Neural crest cell (in vitro differentiated cells): ENCODE measurements at places on chromosomes 4 and X.

GRCh38 chr4:185859111-185859510, 47.1 kb upstream of the SORBS2 start:
- DNase-seq = no peak

- DNase-seq = no peak
Measured at GRCh38 chr4:143383005-143383574, 46.4 kb downstream of the GAB1 start.

DNA sequence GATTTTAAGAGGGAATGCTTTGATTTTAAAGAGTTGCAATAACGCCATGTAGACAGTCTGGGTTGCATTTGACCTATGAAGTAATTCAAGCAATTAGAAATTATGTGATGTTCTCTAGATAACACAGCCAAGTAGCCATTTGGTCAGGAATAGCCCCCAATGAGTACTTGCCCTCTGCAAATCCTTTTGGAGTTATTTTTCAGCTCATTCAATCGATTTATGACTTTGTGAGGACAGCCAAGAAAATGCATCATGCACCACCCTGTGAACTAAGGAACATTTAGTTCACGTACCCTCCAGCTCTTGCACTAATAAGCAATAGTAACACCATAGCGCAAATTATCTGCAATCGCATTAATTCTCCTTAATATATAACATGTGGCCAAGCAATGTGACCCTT, 552.6 kb upstream of the INTU start:
- DNase-seq = no peak

DNA sequence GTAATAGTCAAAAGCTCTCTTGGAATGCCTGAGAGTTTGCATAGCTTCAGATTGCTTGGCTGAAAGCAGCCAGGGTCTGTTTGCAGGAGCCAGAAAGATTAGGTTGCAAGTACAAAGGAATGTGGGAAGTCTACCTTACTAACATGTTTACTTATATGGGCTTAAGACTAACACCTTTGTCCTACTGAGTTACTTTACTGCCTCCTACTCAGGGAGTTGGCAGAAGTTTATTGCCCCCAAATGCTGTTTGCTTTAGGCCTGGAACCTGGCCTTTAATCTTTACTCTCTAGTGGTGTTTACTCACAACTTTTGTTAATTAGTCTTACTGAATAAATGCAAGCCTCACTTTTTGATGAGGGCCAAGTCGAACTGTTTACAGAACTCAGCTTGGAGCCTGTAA, 219.4 kb upstream of the ZC4H2 start:
- no peak for DNase-seq

DNA sequence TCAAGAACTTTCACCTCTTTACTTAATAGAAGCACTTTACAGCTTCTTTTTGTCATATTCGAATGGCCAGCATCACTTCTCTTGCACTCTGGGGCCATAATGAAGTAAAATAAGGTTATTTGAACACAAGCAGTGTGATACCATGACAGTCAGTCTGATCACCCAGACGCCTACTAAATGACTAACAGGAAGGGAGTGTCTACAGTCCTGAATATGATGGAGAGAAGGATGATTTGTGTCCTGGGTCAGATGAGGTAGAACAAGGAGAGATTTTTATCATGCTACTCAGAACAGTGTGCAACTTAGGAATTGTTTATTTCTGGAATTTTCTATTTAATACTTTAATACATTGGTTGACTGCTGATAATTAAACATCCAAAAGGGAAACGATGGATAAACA, 284.2 kb upstream of the F9 start:
- no peak for DNase-seq

- DNase-seq = no peak
Measured at GRCh38 chrX:136822337-136823095, 41.8 kb upstream of the ARHGEF6 start.

DNA sequence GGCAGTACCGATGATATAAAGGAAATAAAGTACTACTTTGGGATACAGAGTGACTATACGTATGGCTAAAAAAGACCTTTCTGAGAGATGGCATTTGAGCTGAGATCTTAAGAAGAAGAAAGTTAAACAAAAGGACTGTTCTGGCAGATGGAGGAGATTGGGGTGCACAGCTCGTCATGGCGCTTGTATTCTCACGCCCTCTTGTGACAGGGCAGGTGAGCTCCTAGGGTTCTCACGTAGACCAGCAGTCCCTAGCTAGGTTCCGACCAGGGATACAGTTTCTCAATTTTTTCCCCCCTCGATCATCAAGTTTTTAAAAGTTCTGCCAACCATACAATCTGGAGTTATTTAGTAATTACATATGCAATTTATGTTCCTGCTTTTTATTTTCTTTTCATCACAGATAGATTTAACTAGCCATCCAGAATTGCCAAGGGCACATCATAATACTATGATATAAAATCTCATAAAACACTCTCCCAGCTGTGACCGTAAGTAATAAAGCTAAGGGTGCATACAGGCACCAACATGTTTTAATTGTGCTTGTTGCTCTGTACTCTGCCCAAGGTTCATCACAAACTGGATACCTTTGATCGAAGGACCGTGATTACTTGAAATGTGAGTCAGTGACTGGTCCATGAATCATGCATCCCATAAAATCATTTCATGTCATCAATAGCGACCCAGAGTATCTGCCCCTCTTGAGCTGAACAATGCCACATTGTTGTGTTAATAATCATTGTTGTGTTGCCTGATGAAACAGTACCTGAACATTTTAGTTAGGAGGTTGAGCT, 69.4 kb upstream of the ZNF518B start:
- DNase-seq = no peak

- no peak for DNase-seq
Measured at GRCh38 chrX:5113128-5113527, 1115.5 kb downstream of the NLGN4X start.

DNA sequence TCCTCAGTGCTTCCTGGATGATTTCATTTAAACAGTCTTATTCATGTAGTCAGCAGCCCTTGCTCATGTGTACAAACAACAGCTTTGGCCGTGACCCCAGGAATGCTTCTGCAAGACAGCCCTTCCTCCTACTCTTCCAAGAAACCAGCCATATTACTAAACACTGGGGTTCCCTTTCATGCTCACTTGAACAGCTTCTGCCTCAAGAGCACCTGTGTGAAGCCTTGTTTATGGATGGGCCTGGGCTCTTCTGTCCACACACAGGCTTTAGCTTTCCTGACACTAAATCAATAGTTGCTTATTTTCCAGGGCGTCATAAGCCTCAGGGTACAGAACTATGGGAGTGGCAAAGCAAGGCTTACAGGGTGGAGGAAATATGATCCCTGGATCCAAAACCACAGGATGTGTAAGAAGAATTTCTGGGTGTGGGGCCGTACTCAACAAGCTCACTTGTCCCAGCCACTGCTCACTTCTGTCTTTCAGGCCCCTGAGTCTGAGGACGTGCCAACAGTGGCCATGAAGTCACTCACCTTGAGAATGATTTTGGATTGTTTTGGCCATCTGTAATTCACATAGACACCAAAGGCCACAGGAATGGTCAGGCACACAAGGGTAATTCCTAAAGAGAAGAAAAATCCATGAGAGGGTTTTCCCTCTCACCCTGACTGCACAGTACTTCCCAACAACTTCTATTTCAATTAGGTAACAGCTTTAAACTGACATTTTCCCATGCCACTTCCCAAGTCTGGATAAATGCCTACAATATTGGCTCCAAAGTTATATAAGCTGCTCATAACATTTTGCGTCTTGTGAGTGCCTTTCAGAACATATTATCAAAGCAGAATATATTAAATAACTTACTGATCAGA, 17.7 kb downstream of the SLC10A6 start:
- DNase-seq = no peak

DNA sequence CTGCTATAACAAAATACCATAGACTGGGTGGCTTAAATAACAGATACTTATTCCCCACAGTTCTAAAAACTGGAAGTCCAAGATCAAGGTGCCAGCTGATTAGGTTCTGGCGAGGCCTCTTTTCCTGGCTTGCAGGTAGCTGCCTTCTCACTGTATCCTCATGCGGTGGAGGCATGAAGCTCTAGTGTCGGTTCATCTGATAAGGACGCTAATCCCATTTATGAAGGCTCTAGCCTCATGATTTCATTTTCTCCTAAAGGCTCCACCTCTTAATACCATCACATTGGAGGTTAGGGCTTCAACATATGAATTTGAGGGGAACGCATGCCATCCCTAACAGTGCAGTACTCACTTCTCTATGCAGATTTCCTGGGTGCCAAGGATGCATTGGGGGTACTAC, 57.9 kb upstream of the STIM2 start:
- DNase-seq = no peak

- no peak for DNase-seq
Measured at GRCh38 chrX:39592776-39593175, 505.0 kb downstream of the BCOR start.

- DNase-seq = no peak
Measured at GRCh38 chr4:109332926-109333464, 30.5 kb upstream of the COL25A1 start.

DNA sequence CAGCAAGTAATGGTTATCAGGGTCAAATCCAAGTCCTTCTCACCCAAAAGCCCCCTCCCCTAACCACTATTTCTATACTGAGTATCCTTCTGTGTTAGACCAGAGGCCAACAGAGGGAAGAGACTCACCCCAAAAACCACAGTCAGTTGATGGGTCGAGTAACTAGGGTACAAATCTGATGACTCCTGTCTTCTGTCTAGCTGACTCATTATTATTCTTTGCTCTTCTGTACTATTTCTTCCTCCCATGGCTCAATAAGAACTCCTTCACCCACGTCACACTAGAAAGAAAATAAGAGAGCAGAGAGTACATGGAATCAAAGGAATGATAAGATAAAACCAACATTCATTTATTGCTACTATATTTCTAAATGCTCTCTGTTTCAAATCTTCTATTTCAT, 2.0 kb downstream of the RAB40A start:
- no peak for DNase-seq

DNA sequence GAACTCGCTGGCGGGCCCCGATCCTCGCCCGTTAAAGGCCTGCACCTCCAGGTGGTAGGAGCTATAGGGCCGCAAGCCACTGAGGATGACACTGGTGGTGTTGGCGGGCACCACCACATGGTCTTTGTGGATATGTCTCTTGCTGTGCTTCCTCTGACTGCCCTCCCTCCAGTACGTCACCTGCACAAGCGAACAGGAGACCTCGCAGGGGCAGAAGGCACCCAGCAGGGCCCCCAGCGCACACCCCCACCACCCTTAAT, 20.7 kb downstream of the L1CAM start:
- DNase-seq = no peak

GRCh38 chr4:105140684-105141490, 5.8 kb upstream of the TET2 start:
- no peak for DNase-seq

DNA sequence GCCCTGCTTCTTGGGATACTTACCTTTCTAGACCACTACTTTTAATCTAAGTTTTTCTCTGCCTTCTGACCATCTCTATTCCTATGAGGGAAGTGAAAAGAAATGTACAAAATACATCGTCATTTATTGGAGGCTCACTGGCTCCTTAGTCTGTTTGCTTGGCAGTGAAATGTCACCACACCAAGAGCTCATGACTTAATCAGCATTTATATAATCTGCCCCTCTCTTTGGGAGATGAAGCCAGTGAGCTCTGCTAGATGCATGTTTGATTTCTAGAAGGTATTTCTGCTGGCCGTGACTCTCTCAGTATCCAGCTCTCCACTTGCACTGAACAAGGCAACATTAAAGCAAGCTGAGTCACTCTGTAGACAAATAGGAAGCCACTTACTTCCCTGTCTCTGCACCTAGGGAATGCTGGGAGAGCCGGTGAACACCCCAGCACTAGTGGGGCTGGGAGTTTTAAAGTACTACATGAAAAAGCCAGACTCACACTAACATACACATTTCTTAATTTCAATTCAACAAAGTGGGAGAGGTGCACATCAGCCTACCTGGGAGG, 79.1 kb downstream of the MID1IP1 start:
- DNase-seq = no peak

DNA sequence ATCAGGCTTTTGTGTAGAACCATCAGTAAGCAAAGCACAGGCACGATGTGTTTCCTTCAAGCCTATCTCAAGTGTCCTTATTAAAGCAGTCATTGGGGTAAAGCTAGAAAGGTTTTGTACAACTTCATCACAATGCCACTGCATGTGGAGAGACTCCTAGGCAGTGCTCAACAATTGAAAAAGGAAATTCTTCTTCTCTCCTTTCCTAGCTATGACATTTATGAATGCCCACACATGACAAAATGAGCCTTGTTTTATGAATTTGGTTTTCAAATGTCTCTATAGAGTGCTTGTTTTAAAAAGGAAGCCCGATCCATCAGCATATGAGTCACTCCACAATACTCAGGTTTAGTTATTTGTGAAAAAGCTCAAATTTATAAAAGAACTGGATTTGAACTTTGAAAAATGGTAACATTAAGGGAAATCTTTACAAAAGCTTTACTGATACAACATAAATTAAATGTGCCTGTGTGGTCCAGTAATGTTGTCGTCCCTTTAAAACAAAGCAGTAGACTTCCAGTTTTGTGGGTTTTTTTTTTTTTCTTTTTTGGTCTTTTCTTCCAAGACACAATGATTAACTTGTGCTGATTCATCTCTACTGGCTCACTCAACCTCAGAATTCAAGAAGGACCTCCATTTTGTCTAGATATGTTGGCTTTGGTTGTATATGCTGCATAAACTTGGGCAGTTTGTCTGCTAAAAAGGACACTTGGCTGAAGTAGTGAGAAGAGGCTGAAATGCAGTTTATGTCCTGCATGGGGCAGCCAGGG, 273.8 kb downstream of the GASK1B start:
- no peak for DNase-seq

DNA sequence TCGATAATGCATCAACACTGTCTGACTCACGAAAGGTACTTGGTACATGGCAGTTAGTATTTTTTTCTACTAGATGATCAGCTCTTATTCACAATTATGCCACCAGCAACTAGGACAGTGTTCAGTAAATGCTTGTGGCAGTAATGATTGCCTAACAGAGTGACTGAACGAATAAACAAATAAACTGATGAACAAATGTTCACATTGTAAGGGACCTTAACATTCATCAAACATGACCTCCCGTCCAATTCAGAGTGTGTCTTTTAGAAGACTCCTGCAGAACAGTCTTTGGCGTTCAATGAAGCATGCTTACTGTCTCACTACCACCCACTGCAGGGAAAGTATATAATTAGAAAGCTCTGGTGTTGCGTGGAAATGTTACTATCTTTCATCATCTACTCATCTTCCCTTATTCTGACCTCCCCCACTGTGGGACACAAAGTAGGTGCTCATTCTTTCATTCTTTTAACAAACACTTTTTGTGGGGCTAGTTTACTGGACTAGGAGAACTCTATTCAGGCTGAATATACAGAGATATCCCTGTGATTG, 319.3 kb downstream of the RAB28 start:
- no peak for DNase-seq
